CD4-positive, alpha-beta T cell treated with Interleukin-17A for 1 hour (primary cell): ENCODE measurements at places on chromosomes 5 and 9.
A peak's percentile ranks its signal among the peaks of the same experiment; 100 is the strongest.

DNA sequence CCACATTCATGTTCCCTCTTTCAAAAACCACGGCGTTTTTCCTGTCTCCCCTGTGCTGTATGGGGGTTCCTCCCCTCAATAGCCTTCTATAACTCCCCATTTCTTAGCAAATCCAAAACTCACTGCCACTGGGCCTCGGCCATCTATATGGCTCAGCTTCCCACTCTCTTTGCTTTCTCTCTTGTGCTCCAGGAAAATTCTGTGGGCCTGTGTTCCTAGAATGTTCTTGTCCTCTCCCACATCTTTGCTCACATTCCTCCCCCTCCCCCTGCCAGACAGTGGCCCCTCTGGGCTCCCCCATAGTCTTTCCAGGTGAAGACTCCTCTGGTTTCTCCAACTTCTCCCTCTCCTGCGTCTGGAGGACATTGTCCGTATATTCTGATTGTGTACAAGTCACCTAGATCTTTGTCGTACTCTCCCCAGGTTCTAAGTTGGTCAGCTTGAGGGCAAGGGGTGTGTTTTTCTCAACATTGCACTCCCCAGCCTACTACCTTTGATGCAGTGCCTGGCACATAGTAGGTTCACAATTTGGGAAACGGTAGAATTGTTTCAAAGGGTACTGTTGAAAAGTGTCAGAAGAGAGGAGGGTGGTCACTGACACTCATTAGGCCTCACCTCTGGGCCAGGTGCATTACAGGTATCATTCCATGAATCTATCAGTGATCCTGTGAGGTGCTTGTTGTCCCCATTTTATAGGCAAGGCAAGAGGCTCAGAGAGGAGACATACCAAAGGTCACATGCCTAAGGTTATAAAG lies 3.7 kb upstream of the DUSP1 start:
- no peak for DNase-seq

- no peak for DNase-seq
These were observed 42.0 kb downstream of the PIP5K1B start for GRCh38 chr9:68747043-68747533.

DNA sequence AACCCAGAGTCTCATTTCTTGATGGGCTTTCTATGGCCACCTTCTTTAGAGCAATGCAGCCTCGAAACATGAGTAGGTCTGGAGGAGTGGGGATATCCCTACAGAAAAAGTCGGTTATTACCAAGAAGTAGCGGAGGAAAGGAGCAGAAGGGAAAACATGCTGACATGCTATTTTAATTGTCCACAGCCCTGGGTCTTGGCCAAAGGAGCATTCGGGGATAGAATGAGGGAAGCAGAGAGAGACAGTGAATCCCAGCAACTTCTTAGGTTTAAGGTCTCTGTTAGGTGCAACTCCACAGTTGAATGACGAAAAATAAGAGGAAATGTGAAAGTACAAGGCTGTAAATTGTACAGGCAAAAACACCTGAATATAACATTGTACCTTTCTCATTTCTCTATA lies 506.7 kb upstream of the CDH18 start:
- no peak for DNase-seq

DNA sequence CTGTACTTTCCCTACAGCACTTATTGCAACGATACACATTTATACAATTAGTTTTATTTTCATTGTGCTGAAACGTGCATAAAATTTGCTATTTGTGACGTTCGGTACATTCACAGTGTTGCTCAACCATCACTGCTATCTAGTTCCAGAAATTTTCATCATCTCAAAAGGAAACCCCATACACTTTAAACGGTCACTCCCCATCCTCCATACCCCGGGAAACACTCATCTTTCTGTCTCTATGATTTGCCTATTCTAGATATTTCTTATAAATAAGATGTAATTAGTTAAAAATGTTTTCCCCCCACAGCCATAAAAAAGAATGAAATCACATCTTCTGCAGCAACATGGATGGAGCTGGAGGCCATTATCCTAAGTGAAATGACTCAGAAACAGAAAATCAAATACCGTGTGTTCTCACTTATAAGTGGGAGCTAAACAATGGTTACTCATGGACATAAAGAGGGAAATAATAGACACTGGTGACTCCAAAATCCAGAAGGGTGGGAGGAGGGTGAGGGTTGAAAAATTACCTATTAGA lies 40.2 kb upstream of the TEX48 start:
- DNase-seq = no peak

DNA sequence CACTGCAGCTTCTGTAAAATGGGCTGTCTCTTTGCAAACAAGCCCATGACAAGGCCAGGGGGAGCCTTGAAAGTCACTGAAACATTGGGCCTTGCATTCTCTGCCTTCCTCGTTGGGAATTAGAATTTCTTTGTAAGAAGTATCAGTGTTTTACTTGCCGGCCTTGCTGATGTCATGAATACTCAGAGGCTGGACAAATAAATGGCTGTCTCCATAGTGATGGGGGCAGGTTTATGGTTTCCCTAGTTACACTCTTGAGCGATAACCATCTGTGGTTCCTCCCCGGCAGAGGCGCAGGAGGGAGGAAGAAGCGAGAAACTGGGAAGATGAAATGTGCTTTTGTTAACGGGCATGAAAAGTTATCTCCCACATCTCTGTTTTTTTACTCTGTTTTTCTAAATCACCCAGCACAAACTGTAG lies 272.7 kb upstream of the PANK3 start:
- DNase-seq = peak; percentile 73

- DNase-seq = no peak
These were observed 158.5 kb downstream of the TRPM3 start for GRCh38 chr9:70962761-70963440.

DNA sequence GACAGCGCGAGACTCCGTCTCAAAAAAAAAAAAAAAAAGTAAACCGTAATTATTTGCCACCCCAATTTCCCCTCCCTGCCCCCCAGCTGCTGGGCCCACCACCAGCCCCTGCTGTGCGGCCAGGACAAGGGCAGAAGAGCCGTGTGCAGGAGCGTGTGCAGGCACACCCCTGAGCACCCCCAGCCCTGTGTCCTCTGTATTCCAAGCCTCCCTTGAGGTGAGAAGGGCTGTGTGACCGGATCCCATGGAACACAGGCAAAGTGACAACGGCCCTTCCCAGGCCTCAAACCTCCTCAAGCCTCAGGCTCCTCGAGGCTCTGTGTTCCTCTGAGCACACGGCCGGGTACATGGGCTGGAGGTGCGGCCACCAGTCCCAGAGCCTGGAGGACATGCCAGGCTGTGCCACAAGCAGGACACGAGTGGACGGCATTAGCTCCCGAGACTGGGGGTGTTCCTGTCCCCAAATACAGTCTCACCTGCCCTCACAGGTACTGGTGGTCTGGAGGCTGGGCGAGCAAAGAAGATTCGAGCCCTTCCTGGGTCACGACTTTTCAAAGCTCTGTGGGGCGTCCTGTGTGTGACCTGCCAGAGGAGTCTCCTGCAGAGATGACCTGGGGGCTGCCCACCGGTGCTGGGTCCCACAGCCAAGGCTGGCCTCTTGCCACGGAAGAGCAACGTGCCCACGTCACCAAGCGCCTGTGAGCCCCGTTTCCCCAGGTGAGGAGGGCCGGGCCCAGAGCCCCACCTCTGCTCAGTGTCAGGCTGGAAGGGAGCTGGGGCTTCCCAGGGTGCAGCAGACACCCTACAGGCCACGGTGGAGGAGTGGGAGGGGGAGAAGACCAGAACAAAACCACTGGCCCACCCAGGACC lies 47.1 kb upstream of the SIMC1 start:
- DNase-seq = no peak

DNA sequence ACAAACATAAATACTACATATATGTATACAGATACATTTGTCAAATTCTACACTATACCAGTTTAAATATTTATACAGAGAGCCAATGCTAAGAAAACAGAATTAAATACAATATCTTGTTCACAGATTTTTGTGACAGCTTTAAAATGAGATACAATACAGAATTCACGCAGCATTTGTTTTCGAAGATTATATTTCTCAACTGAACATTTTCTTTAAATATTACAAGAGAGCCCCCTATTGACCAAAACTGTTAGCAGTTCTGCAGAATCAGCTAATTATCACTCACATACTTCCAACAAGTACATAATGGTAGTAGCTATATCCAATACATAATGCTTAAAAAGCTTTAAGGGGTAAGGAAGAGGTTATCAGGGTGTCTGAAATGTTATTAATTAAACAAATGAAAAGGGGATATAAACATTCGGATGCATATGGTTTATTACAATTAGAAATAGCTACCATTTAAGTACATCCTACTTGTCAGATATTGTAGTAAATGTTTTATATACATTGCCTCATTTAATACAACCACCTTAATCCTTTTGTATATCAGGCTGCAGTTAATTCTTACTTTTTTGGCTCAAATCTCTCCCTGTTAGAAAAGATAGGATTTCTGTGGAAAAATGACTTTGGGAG lies 31.7 kb downstream of the ZDHHC21 start:
- peak; percentile 12 for DNase-seq

GRCh38 chr9:94692601-94693000 lies 33.9 kb upstream of the AOPEP start:
- no peak for DNase-seq
